Fibroblast of skin of abdomen (primary cell): ENCODE measurements at places on chromosomes 11 and 22.

- no peak for DNase-seq
These were observed 3.7 kb upstream of the IGLL1 start for GRCh38 chr22:23583836-23584235.

GRCh38 chr22:50247748-50248147, 2.9 kb upstream of the TUBGCP6 start:
- DNase-seq, result peak; percentile 57

DNA sequence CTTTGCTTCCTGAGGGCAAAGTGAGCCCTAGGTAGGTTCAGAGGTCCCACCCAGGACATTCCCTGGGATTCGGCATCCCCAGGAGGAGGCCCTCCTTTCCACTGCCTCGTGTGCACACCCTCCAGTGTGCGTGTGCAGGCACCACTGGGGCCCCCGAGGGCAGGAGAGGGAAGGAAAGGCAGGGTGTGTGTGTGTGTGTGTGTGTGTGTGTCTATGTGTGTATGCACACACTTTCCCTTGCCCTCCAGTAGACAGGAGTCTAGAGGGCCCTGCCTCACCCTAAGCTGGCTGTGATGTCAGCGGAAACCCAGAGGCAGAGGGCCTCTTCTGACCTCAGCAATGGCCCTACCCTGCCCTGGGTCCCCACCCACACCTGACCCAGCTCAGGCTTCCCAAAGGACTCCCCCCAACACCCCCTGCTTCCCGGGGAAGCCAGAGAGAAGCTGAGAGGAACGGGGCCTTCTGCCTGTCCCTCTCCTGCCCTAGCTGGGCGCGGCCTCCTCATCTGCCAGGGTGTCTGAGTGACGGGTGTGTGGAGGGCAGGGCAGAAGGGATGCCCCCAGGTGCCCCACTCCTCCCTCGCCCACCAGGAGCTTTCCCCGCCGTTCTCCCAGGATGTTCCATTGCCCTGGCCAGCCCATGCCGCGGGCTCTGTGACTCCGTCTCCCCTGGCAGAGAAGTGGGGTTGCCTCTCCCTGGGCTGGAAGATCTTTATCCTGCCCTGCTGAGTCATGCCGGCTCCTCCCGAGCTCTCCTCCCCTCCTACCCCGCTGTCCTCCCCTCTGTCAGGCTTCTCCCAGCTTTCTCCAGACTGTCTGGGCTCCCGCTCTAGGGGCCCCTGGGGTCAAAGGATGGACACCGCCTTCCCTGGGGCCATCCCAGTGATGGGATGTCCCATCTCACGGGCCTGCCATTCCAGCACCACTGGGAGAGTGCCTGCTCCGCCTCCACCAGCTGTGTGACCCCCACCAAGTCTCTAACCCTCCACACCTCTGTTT, 6.0 kb upstream of the CLCF1 start:
- DNase-seq, result peak; percentile 49

DNA sequence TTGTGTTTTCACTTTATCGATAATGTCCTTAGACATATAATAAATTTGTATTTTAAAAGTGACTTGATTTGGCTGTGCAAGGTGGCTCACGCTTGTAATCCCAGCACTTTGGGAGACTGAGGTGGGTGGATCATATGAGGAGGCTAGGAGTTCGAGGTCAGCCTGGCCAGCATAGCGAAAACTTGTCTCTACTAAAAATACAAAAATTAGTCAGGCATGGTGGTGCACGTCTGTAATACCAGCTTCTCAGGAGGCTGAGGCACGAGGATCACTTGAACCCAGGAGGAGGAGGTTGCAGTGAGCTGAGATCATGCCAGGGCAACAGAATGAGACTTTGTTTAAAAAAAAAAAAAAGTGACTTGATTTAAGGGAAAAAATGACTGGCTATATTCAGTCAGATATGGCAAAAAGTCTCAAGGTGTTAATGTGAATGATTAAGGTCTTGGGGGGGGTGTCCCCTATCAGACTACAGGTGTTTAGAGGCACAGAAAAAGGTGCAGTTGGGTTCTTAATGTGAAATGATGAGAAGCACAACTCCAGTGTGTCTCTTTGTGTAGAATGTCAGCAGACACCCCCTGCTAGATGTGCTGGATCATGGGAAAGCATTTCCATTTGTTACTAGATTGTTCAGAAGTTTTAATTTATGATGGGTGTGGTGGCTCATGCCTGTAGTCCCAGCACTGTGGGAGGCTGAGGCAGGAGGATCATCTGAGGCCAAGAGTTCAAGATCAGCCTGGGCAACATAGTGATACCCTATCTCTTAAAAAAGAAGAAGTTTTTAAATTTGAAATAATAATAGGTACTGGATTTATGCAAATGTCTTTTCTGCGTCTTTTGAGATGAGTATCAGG, 17.0 kb downstream of the NEAT1 start:
- DNase-seq, result no peak

GRCh38 chr11:68342459-68343158, 30.2 kb downstream of the LRP5 start:
- peak; percentile 35 for DNase-seq
